ENCODE measurements at places on chromosomes 4 and X. TPM values are rescaled to one million over a fixed set of nuclear protein-coding genes. Genes with fewer than 3 reads are reported as not detected.

The SOWAHB gene
- not detected for total RNA-seq

The PABPC1L2B gene
- total RNA-seq = not detected

The NPNT gene
- total RNA-seq = not detected

The CYBB gene
- total RNA-seq = 11.3 TPM

The DRD5 gene
- total RNA-seq = not detected

DNA sequence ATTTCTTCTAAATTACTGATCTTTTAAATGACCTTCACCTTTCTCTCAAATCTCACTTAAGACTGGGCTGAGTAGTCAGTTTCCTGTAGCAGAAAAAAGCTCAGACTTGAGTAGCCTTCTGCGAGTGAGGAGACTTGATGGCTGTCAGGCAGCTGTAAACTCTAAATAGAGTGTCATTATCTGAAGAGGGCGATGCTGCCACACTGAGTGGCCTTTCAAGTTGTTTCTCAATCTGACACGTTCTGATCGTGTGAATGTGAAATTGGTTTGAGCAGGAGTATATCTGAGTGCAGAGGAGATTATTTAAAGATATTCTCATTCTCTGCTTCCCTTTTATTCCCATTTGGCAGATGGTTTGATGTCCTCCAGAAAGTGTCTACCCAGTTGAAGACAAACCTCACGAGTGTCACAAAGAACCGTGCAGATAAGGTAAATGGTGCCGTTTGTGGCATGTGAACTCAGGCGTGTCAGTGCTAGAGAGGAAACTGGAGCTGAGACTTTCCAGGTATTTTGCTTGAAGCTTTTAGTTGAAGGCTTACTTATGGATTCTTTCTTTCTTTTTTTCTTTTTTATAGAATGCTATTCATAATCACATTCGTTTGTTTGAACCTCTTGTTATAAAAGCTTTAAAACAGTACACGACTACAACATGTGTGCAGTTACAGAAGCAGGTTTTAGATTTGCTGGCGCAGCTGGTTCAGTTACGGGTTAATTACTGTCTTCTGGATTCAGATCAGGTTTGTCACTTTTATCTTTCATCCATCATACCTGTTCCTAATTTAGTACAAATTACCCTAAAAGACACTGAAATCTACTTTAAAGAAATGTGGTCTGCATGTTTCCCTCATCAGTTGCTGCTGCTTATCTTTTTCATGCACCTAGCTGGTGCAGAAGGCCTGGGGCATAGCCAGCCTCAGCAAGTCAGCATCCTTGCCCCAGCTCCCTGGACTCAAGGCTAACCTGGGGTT is 74.3 kb upstream of the MSANTD1 start:
- peaks cover 56% of the 10 kb centered on the region for H3K36me3 ChIP-seq
- no peak for DNase-seq
- peak overlapping the region; percentile 44 for H3K27ac ChIP-seq
- no peak overlapping the region for H3K4me3 ChIP-seq
- no peaks in the 10 kb centered on the region for H3K27me3 ChIP-seq

DNA sequence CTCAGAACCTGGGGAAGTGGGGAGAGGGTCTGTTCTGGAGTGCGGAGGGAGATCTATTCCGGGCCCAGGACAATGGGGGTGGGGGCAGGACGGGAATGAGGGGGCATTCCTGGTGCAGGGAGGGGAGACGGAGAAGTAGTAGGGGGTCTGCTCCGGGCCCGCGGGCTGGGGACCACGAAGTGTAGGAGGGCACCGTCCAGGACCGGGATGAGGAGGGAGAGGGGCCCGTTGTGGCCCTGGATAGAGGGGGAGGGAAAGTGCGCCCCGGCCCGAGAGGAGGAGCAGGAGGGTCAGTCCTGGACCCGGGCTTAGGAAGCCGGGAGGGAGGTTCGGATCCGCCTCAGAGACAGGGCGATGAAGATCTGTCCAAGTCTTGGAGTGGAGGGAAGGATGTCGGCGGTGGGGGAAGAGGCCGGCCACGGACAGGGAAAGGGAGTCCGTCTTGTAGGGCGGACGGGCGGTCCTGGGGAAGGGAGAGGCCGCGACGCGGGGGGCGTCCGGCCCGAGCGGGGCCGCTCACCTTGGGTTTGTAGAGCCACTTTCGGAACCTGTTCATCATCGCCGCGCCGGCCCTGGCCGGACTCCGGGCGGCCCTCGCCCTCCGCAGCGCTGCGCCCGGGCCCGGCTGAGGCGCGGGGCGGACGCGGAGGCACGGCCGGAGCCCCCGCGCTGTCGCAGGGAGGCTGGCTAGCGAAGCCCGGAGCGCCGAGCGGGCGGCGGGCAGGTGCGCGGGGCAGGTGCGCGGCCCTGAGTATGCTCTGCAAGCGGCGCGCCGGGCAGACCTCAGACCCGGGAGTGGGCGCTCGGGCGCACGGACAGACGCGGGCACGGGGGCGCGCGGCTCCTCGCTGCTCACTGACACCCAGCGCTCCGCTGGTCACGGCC is at the start of gene ZFYVE28:
ZFYVE28 (minus strand) TSS at position 881 of the 885 bp plus-strand sequence; CDS start at position 559, 322 bp downstream.
- peak within 1 kb of the TSS; percentile 78 for H3K27ac ChIP-seq
- no peak for DNase-seq
- H3K4me1 ChIP-seq = peaks cover 50% of the 10 kb centered on the region
- H3K4me3 ChIP-seq = peak within 1 kb of the TSS; percentile 36
- peaks cover 25% of the 10 kb centered on the region for H3K27me3 ChIP-seq
- no peaks in the 10 kb centered on the region for H3K36me3 ChIP-seq

GRCh38 chrX:153670748-153671588 is 2.6 kb downstream of the PNCK start:
- no peak overlapping the region for H3K4me3 ChIP-seq
- no peak overlapping the region for H3K27ac ChIP-seq
- H3K36me3 ChIP-seq = no peaks in the 10 kb centered on the region
- peaks cover 4% of the 10 kb centered on the region for H3K27me3 ChIP-seq

DNA sequence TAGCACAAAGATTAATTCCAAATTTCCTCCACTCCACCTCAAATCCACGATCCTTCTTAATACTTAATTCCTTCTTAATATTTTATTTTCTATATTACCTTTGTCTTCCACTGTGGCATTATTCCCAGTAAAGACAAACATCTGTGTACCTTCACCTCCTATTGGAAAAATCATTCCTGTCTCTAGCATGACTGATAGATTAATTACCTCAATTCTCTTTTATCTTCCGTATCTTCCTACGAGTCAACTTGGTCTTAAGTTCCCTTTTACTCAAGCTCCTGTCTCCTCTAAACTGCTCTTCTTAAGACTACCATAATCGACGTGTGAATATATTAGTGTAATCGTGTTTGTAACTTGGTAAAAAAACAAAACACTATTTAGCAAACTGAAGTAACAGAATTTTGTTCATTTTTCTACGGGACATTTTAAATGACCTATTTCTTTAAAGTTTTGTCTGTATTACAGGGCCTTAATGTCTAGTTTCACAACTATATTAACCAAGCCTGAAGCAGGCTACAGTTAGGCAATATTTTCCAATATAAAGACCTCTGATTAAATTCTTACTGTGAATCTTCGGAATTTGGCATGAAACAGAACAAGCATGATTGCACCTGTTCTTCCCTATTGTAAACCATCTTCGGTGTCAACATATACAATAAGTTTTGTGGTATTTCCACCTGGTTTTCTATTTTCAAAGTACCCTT is 1.1 kb upstream of the USP38 start:
- no peak for DNase-seq
- H3K27me3 ChIP-seq = no peaks in the 10 kb centered on the region
- peak overlapping the region; percentile 84 for H3K27ac ChIP-seq
- peak overlapping the region; percentile 62 for H3K4me3 ChIP-seq
- H3K36me3 ChIP-seq = peaks cover 4% of the 10 kb centered on the region
- peaks cover 8% of the 10 kb centered on the region for H3K4me1 ChIP-seq

- DNase-seq = no peak
- no peak overlapping the region for H3K27ac ChIP-seq
Measured at GRCh38 chr4:87567191-87567590, 38.0 kb upstream of the SPARCL1 start.

GRCh38 chr4:4838051-4838935 is 21.2 kb upstream of the MSX1 start:
- H3K36me3 ChIP-seq = no peaks in the 10 kb centered on the region
- no peaks in the 10 kb centered on the region for H3K4me1 ChIP-seq
- no peak overlapping the region for H3K27ac ChIP-seq
- H3K27me3 ChIP-seq = no peaks in the 10 kb centered on the region
- DNase-seq = no peak

- no peak overlapping the region for H3K4me3 ChIP-seq
- H3K36me3 ChIP-seq = no peaks in the 10 kb centered on the region
- no peak overlapping the region for H3K27ac ChIP-seq
- DNase-seq = no peak
- H3K27me3 ChIP-seq = no peaks in the 10 kb centered on the region
- H3K4me1 ChIP-seq = no peaks in the 10 kb centered on the region
Measured at GRCh38 chr4:188414441-188414840, 275.2 kb downstream of the TRIML1 start.

DNA sequence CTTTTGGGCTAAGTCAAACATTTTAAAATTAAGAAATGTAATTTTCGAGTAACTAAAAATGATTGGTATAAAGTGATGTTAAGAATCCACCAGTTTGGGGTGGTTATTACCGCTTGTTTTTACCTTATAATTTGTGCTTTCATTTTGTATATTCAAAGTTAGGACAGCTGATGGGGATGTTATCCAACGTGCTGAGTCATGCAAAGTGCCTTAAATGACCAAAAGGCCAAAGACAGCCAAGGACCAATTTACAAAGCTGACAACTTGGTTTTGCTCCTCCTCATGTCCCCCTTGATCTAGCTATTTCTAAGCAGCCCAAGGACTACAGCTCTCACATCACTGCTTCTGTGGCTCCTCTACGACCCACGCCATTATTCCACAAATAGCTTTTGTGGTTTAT is 181.4 kb upstream of the PCDH7 start:
- H3K4me1 ChIP-seq = no peaks in the 10 kb centered on the region
- H3K4me3 ChIP-seq = no peak overlapping the region
- H3K36me3 ChIP-seq = no peaks in the 10 kb centered on the region
- DNase-seq = no peak
- H3K27me3 ChIP-seq = no peaks in the 10 kb centered on the region
- H3K27ac ChIP-seq = no peak overlapping the region

DNA sequence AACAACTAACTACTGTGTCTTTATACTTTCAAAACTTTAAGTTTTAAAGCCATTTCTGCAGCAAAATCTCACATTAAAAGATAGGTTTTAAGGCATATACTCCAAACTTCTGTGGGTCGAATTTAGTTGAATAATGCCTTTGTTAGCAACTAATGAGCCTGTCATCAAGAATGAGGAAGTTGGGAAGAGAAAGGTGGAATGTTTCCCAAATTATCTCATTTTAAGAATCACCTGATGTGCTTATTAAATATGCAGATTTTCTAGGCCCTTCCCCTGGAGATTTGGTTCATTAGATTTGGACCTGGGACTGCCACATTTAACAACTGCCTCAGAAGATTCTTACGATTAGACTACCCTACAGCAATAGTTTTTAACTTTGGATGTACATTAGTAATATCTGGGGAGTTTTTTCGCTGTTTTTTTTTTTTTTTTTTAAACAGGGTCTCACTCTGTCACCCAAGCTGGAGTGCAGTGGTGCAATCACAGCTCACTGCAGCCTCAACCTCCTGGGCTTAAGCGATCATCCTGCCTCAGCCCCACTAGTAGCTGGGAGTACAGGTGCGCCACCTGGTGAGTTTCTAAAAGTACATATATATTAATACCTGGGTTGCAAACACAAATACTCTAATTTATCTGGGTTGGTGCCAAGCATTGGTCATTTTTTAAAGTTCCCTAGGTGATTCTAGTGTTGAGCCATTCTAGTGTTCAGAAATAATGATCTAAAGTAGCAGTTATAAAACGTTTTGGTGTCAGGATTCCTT is 16.1 kb upstream of the TASL start:
- no peaks in the 10 kb centered on the region for H3K27me3 ChIP-seq
- no peak overlapping the region for H3K4me3 ChIP-seq
- H3K27ac ChIP-seq = no peak overlapping the region
- peaks cover 7% of the 10 kb centered on the region for H3K4me1 ChIP-seq
- H3K36me3 ChIP-seq = no peaks in the 10 kb centered on the region

DNA sequence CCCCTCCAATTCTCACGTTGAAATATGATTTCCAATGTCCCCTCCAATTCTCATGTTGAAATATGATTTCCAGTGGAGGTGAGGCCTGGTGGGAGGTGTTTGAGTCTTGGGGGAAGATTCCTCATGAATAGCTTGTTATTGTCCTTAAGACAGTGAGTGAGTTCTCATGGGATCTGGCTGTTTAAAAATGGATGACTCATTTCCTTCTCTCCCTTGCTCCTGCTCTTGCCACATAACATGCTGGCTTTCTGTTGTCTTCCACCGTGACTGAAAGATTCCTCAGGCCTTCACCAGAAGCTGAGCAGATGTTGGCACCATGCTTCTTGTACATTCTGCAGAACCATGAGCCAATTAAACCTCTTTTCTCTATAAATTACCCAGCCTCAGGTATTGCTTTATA is 346.8 kb upstream of the TECRL start:
- no peaks in the 10 kb centered on the region for H3K27me3 ChIP-seq
- H3K36me3 ChIP-seq = no peaks in the 10 kb centered on the region
- no peak overlapping the region for H3K27ac ChIP-seq
- no peaks in the 10 kb centered on the region for H3K4me1 ChIP-seq
- no peak overlapping the region for H3K4me3 ChIP-seq

GRCh38 chr4:176262243-176262642 is 6.8 kb downstream of the ASB5 start:
- DNase-seq = no peak
- no peaks in the 10 kb centered on the region for H3K27me3 ChIP-seq
- H3K36me3 ChIP-seq = no peaks in the 10 kb centered on the region
- no peak overlapping the region for H3K27ac ChIP-seq

DNA sequence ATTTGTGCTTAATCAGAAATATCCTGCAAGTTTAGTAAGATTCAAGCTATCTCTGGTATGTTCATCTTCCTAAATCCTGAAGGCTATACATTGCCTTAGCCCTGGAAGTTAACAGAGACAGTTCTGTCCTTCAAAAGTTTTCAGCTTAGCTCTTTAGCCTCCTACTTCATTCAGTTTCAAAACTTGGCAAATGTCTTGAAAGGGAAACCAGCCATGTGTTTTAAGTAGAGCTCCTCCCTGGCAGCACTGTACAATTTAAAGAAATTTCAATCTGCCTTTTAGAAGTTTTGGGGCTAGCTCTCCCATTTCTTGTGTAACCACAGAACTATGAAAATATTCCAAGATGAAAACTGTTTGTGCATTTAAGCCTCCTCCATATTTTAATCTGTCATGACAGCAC is 47.0 kb downstream of the FANCB start:
- no peaks in the 10 kb centered on the region for H3K27me3 ChIP-seq
- no peaks in the 10 kb centered on the region for H3K4me1 ChIP-seq
- no peaks in the 10 kb centered on the region for H3K36me3 ChIP-seq
- no peak overlapping the region for H3K4me3 ChIP-seq
- no peak overlapping the region for H3K27ac ChIP-seq

DNA sequence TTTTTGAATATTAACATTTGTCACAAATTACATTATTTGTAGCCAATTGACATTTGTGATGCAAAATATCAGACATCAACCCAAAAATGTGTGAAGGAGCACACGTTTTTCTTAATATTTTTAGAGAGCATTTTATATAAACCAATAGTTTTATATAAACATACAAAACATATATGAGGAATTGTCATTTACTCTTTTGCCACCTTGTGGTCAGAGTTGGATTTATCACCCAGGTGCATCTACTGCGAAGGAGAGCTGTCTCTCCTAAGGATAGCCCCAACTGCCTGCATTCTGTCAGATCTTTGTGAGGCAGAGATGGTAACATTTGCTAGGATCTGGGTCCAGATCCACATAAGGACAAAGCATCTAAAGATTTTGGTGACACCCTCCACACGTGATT is 2.5 kb upstream of the USP27X start:
- no peak overlapping the region for H3K4me3 ChIP-seq
- H3K4me1 ChIP-seq = peaks cover 26% of the 10 kb centered on the region
- no peaks in the 10 kb centered on the region for H3K27me3 ChIP-seq
- no peak overlapping the region for H3K27ac ChIP-seq
- no peaks in the 10 kb centered on the region for H3K36me3 ChIP-seq

All from natural killer cell (primary cell).